ENCODE measurements at places on chromosomes 16 and 17. TPM values are rescaled to one million over a fixed set of nuclear protein-coding genes. Genes with fewer than 3 reads are reported as not detected.

DNA sequence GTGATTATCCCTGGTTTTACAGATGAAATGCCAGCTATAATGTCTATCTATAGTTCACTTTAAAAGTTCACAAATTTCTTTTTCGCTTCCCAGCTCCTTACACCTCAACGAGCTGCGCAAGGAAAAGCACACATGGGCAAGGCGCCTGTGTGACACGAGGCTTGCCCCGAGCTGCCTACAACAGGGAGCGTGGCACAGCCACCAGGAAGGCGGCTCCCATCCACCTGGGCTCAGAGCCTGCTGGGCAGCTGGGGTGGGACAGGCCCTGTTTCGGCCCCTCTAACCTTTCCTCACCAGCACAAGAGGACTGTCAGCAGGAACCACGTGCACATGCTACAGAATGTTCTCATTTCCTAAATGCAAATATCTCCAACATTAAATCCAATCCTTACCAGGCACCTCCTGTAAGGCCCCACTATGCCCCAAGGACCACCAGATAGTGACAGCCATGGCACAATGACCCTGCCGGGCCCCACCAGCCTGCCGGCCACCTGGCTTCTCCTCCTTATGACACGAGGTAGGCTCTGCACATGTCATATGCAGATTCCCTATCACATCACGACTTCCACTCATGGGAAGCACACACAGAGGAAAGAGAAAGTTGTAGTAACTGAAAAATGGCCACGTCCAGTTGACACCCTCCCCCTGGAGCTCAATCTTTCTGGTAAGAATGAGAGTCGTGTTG is 92.1 kb downstream of the ZNF778 start:
- DNase-seq, result no peak

- peak; percentile 85 for DNase-seq
These were observed 5.7 kb downstream of the ZNF319 start for GRCh38 chr16:57994778-57995177.

- DNase-seq, result no peak
These were observed 239.8 kb upstream of the SOX9 start for GRCh38 chr17:71881041-71881440.

GRCh38 chr16:64445245-64445644 is 676.6 kb downstream of the CDH11 start:
- DNase-seq, result no peak

- no peak for DNase-seq
These were observed at the start of gene ANKFN1 for GRCh38 chr17:56152874-56153602. Gene ANKFN1 (plus strand): TSS chr17:56153475. CDS start chr17:56212668, 59,193 bp downstream.

DNA sequence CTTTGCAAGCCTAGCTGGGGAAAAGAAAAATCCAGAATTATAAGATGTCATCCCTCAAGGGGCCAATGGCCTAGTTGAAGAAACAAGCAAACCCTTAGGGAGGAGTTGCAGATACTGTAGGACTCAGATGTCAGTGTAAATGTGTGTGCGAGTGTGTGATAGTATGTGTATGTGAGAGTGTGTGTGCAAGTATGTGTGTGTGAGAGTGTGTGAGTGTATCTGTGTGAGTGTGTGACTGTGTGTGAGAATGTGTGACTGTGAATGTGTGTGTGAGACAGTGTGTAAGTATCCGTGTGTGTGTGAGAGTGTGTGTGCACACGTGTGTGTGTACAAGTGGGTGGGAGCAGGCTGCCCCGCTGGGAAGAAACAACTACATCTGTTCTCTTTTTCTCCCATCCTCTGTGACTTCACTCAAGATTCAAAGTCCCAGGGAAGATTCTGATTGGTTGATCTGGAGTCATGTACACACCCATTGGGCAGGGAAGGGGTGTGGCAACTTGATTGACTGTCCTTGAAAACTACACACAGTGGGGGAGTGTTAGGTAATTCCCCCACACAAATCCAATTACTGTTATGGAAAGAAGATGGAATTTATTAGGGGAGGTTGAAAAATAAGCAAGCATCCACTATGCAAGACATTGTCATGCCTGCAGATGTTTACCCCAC is 40.7 kb downstream of the IRX3 start:
- no peak for DNase-seq

GRCh38 chr17:19833914-19834313 is 33.8 kb downstream of the ULK2 start:
- DNase-seq, result no peak

DNA sequence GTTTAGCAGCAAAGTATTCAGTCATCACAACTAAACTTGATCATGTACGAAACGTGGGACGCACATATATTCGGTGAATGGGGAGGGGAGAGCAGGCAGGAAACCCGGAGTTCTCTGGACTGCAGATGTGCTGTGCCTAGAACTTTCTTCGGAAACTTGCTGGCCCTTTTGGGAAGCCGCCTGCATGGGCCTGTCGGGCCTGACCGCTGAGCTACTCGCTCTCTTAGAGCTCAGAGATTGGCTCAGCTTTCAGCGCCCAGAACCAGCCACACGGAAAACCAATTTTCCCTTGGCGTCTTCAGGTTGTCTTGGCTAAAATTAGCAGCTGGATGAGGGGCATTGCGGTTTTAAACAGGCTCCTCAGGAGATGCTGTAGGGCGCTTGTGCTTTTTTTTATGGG is 38.1 kb downstream of the ZDHHC7 start:
- no peak for DNase-seq

- no peak for DNase-seq
These were observed 10.8 kb upstream of the C16orf95 start for GRCh38 chr16:87327798-87328495.

DNA sequence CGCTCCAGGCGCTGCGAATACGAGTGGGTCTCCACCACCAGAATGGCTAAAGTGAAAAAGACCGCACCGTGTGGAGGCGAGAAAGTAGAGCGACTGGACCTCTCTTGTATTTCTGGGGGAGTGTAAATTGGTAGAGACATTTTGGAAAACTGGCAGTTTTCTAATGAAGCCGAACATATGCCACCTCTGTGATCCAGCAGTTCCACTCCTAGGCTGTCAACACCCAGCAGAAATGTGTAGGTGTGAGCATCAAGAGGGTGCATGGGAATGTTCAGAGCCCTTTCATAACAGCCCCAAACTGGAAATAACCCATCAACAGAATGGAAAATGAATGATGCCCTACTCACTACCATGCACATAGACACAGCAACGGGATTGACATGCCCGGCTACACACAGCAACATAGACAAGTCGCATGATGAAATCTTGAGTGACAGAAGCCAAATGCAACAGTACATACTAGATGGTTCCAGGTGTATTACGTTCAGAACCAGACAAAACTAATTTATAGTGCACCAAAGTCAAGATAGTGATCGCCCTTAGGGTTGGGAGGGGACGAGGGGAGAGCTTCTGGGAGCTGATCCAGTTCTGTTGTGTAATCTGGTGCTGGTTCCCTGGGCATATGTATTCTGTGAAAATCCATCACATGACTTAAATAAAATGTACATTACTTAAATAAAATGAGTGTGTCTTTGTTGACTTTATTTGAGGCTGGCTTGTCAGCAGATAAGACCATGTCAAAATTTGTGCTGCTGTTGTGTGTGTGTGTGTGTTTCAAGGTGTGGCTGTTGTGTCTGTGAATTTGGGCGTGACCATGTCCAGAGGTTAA is 877 bp upstream of the BCL7C start:
- no peak for DNase-seq

GRCh38 chr16:55012793-55013192 is 82.1 kb downstream of the IRX5 start:
- DNase-seq, result no peak

- no peak for DNase-seq
These were observed 102.5 kb upstream of the CLEC3A start for GRCh38 chr16:77919761-77920415.

GRCh38 chr17:69878661-69879060 is 196.4 kb upstream of the KCNJ16 start:
- DNase-seq, result no peak

GRCh38 chr16:76970087-76970744 is 220.8 kb upstream of the MON1B start:
- no peak for DNase-seq

KRTAP2-3 gene
- not detected for total RNA-seq

TP53TG3F gene
- total RNA-seq, result not detected

RAB37 gene
- 4.1 TPM for total RNA-seq

HBA2 gene
- total RNA-seq, result 64.7 TPM

LRRC75A gene
- 0.40 TPM for total RNA-seq

CCL13 gene
- 1.6 TPM for total RNA-seq

IL34 gene
- 1.6 TPM for total RNA-seq

SLC47A2 gene
- total RNA-seq, result not detected

KRT28 gene
- not detected for total RNA-seq

MFAP4 gene
- 42.9 TPM for total RNA-seq

DNAAF8 gene
- total RNA-seq, result 1.2 TPM

CD300LD gene
- not detected for total RNA-seq

CLEC10A gene
- 5.0 TPM for total RNA-seq

NRN1L gene
- not detected for total RNA-seq

SRCIN1 gene
- total RNA-seq, result 2.3 TPM

CSH2 gene
- total RNA-seq, result not detected

KCNJ18 gene
- total RNA-seq, result not detected

Measured in Right ventricle myocardium superior (tissue), 1 donor.